ENCODE measurements at places on chromosomes 12 and 14.

- H3K27ac ChIP-seq = no peak overlapping the region
- H3K36me3 ChIP-seq = no peaks in the 10 kb centered on the region
- H3K27me3 ChIP-seq = no peaks in the 10 kb centered on the region
- H3K4me3 ChIP-seq = no peak overlapping the region
- DNase-seq = no peak
- H3K4me1 ChIP-seq = no peaks in the 10 kb centered on the region
These were observed 1059.8 kb downstream of the TMEM121 start for GRCh38 chr14:106586098-106586704.

DNA sequence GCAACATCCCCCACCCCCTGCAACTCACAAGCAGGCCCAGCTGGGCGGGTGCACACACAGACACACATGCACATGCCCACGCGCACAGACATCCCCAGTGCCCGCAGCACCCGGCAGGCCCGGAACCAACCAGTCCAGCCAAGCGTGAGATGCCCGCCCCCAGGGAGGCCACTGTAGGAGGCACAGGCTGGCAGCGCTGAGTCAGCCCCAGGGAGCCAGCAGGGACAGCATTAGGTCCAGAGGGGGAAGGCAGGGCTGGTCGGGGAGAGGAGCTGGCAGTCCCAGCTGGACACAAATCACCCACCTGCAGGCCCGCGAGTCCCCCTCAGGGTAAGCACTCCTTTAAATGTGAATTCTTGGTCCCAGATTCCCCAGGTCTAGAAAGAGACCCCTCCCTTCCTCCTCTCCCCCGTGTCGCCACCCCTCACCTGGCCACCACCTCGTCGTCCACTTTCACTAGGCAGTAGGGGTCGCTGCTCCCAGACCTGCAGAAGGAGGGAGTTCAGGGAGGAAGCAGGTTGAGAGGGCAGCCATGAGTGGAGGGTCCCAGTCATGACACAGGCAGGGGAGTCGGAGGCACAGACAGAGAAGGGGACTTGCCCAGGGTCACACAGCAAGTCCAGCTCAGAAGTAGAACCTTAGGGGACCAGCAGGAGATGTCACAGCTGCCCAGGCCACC is 5.0 kb downstream of the RASAL1 start:
- DNase-seq = no peak
- no peaks in the 10 kb centered on the region for H3K36me3 ChIP-seq
- H3K4me3 ChIP-seq = no peak overlapping the region
- no peak overlapping the region for H3K27ac ChIP-seq

DNA sequence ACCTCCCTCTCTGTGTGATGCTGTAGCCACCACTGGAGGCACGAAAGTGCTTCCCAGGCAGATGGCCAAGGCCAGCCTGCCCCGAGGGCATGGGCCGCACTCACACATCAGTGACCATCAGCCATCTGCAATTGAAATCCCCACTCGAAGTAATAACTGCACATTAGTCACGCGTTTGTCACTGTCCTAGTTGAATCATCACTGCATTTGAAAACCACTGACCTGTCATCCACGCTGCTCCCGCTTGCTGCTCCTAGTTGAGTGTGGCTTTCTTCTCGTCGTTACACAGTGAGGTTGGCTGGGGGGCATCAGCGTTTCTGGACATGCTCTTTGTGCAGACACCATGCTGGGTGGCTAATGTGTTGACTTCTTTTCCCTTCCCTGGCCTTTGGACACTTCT is 176.1 kb downstream of the ADGRD1 start:
- H3K4me1 ChIP-seq = peaks cover 5% of the 10 kb centered on the region
- H3K27ac ChIP-seq = no peak overlapping the region
- H3K36me3 ChIP-seq = no peaks in the 10 kb centered on the region
- no peak overlapping the region for H3K4me3 ChIP-seq

DNA sequence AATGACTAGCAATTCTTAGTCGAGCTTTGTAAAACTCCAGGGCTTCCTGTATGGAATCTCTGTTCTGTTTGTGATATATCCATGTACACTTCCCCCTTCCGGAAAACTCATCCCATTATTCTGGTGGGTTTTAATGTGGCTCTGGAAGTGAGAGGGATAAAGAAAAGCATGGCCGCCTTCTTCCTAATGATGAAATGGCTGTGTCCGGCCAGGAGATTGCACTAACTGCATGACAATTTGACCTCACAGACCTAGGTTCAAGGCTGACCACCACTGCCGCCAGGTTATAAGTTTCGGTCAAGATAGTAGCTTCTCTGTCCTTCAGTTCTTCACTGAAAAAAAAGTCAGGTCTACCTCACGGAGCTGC is 41.0 kb upstream of the NPAS3 start:
- H3K4me1 ChIP-seq = no peaks in the 10 kb centered on the region
- DNase-seq = no peak
- no peak overlapping the region for H3K4me3 ChIP-seq
- H3K36me3 ChIP-seq = no peaks in the 10 kb centered on the region

GRCh38 chr12:55797068-55797467 is 20.5 kb downstream of the SARNP start:
- no peaks in the 10 kb centered on the region for H3K27me3 ChIP-seq
- no peak overlapping the region for H3K4me3 ChIP-seq
- no peak overlapping the region for H3K27ac ChIP-seq
- H3K36me3 ChIP-seq = peaks cover 13% of the 10 kb centered on the region

GRCh38 chr12:131128556-131128955 is 174.8 kb downstream of the ADGRD1 start:
- H3K4me1 ChIP-seq = no peaks in the 10 kb centered on the region
- H3K27ac ChIP-seq = no peak overlapping the region
- H3K4me3 ChIP-seq = no peak overlapping the region
- no peaks in the 10 kb centered on the region for H3K27me3 ChIP-seq
- no peaks in the 10 kb centered on the region for H3K36me3 ChIP-seq

GRCh38 chr14:74517731-74518130 is 24.2 kb downstream of the ISCA2 start:
- H3K4me1 ChIP-seq = peaks cover 16% of the 10 kb centered on the region
- no peak for DNase-seq
- H3K27ac ChIP-seq = no peak overlapping the region
- H3K36me3 ChIP-seq = no peaks in the 10 kb centered on the region
- no peak overlapping the region for H3K4me3 ChIP-seq

GRCh38 chr14:50344116-50344775 is 32.1 kb downstream of the DMAC2L start:
- DNase-seq = no peak

- no peaks in the 10 kb centered on the region for H3K27me3 ChIP-seq
- H3K4me3 ChIP-seq = peak overlapping the region; percentile 82
- peak overlapping the region; percentile 91 for H3K27ac ChIP-seq
- H3K36me3 ChIP-seq = peaks cover 2% of the 10 kb centered on the region
These were observed 496 bp downstream of the PPP2R5C start for GRCh38 chr14:101761881-101762529.

DNA sequence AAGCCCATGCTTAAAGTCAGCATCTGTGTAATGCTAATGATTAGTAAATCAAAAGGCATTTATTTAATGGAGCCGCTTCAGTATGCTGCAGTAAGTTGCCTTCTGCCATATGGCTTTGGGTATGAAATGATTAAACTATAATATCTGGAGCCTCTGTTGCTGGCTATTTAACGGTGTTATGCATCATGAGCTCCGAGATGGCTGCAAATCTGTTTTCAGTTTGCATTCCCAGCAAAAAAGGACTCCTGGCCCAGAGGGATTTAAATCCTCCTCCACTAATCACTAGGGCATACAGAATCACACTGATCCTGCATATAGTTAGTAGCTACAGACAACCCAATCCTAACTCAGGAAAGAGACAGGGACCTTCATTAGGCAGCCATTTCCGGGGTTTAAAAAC is 171.5 kb upstream of the EEA1 start:
- H3K27ac ChIP-seq = no peak overlapping the region
- H3K4me3 ChIP-seq = no peak overlapping the region
- no peaks in the 10 kb centered on the region for H3K4me1 ChIP-seq

- DNase-seq = no peak
- no peak overlapping the region for H3K27ac ChIP-seq
These were observed 8.2 kb upstream of the CHURC1 start for GRCh38 chr14:64906022-64906421.

GRCh38 chr12:92987362-92987761 is 58.3 kb upstream of the EEA1 start:
- DNase-seq = peak; percentile 90
- H3K4me1 ChIP-seq = peaks cover 7% of the 10 kb centered on the region

GRCh38 chr14:90419200-90419599 is 22.4 kb downstream of the CALM1 start:
- H3K27ac ChIP-seq = no peak overlapping the region
- H3K36me3 ChIP-seq = no peaks in the 10 kb centered on the region
- peak; percentile 96 for DNase-seq
- peaks cover 5% of the 10 kb centered on the region for H3K4me1 ChIP-seq
- H3K27me3 ChIP-seq = no peaks in the 10 kb centered on the region
- H3K4me3 ChIP-seq = no peak overlapping the region

- no peaks in the 10 kb centered on the region for H3K36me3 ChIP-seq
- H3K27ac ChIP-seq = no peak overlapping the region
- H3K27me3 ChIP-seq = no peaks in the 10 kb centered on the region
- H3K4me1 ChIP-seq = no peaks in the 10 kb centered on the region
- no peak overlapping the region for H3K4me3 ChIP-seq
These were observed 26.2 kb upstream of the MANSC4 start for GRCh38 chr12:27806259-27806658.

GRCh38 chr12:119399301-119399700 is 64.8 kb downstream of the CCDC60 start:
- peak; percentile 94 for DNase-seq
- H3K4me3 ChIP-seq = no peak overlapping the region
- H3K36me3 ChIP-seq = no peaks in the 10 kb centered on the region
- no peaks in the 10 kb centered on the region for H3K4me1 ChIP-seq

DNA sequence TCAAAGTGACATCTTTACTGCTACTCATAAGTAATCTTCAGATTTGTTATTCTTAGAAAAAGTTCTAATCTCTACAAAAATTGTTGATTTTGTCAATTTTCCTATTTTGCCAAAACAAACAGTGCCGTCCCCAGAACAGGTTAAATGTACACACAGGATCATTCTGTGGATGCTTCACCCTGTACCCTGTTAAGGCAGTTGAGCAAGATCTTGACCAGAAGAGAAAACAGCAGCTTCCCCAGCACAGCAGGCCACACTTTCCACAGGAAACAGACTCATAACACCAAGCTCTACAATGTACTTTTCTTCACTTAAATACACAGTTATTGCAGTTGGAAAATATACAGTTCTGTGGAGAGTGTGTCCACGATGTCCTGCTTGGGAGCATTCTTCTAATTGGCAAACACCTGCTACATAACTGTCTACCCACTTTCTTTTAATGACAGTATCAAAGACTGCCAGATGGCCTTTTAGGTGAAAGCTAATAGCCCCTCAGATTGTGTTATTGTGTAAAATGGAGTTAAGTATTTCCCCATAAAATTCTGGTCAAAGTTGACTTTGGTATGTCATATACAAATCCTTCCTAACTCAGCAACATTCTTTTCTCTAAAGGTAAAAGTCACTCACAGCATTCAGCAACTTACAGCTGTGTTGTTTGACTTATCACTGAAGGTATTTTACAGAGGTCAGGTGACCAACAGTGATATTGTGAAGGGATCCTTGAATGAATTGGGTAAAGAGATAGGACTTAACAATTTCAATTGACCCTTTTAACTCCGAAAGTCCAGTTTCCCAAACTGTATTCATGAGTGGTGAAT is 77.0 kb downstream of the SEC23A start:
- no peaks in the 10 kb centered on the region for H3K4me1 ChIP-seq
- H3K36me3 ChIP-seq = peaks cover 11% of the 10 kb centered on the region
- DNase-seq = no peak
- no peak overlapping the region for H3K4me3 ChIP-seq
- no peak overlapping the region for H3K27ac ChIP-seq

GRCh38 chr14:69039288-69039628 is 60.2 kb upstream of the ACTN1 start:
- H3K4me3 ChIP-seq = no peak overlapping the region
- H3K27ac ChIP-seq = no peak overlapping the region
- no peaks in the 10 kb centered on the region for H3K36me3 ChIP-seq
- peaks cover 11% of the 10 kb centered on the region for H3K4me1 ChIP-seq
- DNase-seq = no peak
- no peaks in the 10 kb centered on the region for H3K27me3 ChIP-seq

DNA sequence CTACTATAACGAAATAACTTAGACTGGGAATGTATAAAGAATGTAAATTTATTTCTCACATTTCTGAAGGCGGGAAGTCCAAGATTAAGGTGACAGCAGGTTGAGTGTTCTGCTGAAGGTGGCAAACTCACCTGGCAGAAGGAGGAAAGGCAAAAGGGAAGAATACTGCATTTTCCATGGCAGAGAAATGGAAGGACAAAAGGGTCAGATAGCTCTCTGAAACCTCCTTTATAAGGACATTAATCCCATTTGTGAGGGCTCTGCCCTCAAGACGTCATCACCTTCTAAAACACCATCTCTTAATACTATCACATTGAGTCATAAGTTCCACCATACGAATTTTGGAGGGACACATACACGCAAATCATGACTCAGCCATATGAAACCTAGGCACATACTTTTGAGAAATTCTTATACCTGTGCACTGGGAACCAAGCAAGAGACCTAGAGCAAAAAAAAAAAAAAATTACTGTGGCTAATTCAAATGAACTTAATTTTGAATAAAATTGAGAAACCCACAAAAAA is 1669.3 kb upstream of the FLRT2 start:
- no peaks in the 10 kb centered on the region for H3K27me3 ChIP-seq
- no peak overlapping the region for H3K27ac ChIP-seq
- DNase-seq = no peak
- H3K4me1 ChIP-seq = no peaks in the 10 kb centered on the region

DNA sequence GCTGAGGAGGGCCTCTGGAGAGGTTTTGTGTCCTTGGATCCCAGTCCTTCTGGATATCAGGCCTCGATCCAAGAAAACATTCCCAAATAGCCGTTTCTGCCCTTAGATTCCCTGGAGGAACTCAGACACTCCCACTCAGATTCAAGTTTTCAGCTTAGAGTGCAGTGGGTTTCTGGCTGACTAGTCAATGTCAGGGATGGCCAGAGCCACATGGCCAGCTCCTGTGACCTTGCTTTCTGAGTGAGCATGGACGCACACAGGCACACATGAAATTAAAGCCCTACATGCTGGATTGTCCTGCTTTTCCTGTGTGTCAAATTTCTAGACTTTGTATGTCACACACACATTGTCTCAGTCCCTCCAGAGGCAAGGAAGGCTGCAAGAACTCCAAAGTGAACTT is 86.2 kb downstream of the TNFAIP2 start:
- H3K36me3 ChIP-seq = no peaks in the 10 kb centered on the region
- no peak for DNase-seq
- H3K27ac ChIP-seq = no peak overlapping the region
- H3K27me3 ChIP-seq = peaks cover 25% of the 10 kb centered on the region

GRCh38 chr14:77158175-77158881 is 16.7 kb upstream of the ZDHHC22 start:
- no peaks in the 10 kb centered on the region for H3K4me1 ChIP-seq
- H3K36me3 ChIP-seq = no peaks in the 10 kb centered on the region
- no peak overlapping the region for H3K27ac ChIP-seq
- H3K27me3 ChIP-seq = peaks cover 30% of the 10 kb centered on the region
- H3K4me3 ChIP-seq = no peak overlapping the region

GRCh38 chr14:100585448-100586152 is 1.6 kb downstream of the BEGAIN start:
- H3K27ac ChIP-seq = no peak overlapping the region
- no peak overlapping the region for H3K4me3 ChIP-seq
- no peak for DNase-seq
- H3K4me1 ChIP-seq = peaks cover 9% of the 10 kb centered on the region
- no peaks in the 10 kb centered on the region for H3K36me3 ChIP-seq
